Amygdala (tissue), 56 donors: ENCODE measurements at places on chromosomes 3 and 15.
A peak's percentile ranks its signal among the peaks of the same experiment; 100 is the strongest.

DNA sequence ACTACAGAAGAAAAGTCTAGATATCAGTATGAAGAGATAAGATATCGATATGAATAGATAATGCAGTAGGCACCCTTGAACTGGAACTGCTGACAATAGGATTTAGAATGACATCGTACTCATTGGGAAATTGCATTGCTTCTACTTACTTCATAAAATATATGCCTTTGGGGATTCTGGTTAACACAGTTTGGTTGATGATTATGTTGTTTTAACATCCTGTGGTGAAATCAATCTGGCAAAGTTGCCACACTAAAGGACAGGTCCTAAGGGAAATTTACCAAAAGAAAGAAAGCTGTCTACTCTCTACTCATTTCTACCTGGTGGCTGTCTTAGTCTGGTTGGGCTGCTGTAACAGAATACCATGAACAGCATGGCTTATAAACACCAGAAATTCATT is 417.4 kb upstream of the DPH6 start:
- no peak for DNase-seq

DNA sequence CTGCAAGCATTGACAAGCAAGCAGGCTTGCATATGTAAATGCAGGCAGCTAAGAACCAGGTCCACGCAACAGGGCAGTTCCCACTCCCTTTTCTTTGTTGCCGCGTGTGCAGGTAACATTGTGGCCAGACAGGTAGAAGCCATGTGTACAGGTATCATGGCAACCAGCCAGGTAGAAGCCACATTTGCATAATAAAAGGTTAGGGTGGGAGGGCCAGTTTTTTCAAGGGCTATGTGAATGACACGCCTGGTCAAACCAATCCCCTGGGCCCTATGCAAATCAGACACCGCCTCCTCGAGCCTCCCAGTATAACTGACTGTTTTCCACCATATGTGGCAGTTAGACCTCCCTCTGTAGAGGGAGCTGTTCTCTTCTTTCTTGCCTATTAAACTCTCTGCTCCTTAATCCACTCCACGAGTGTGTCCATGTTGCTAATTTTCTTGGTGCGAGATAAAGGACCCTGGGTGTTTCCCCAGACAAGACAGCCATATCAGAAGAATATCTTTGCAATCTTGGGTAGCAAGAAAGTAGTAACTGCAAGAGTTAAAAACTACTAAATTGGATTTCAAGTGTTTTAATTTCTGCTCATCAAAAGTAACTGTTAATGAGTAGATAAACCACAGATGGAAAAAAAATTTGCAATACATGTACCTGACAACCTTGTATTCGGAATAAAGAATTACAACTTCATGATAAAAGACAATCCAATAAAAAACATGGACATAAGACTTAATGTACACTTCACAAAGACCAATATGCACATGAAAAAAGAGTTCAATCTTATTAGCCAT is 21.8 kb downstream of the PCOLCE2 start:
- DNase-seq = no peak

- DNase-seq = no peak
These were observed 128.4 kb downstream of the NECTIN3 start for GRCh38 chr3:111200027-111200426.

DNA sequence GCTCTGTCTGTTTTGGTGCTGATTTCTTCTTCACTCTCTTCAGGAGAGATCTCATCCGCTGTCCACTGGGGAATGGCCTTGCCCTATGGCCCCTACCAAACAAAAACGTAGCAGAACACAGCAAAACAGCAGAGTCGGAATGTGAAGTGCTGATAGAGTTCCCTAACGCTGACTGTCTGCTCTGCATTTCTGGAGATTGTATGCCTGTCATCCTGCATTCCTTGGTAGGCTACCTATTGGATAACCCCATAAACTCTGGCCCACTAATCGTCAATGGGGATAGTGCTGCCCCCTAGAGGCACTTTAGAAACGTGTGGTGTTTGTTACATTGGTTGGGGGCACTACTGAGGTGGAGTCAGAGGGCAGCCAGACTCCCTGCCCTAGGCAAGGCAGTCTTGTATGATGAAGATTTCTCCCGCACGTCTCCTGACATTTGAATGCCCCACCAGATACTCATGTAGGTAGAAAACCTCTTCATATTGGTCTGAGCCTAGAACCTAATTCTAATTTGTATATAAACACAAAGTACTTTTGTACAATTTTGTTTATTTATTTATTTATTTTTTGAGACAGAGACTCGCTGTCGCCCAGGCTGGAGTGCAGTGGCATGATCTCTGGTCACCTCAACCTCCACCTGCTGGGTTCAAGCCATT is 15.6 kb upstream of the MAGEF1 start:
- DNase-seq = no peak

DNA sequence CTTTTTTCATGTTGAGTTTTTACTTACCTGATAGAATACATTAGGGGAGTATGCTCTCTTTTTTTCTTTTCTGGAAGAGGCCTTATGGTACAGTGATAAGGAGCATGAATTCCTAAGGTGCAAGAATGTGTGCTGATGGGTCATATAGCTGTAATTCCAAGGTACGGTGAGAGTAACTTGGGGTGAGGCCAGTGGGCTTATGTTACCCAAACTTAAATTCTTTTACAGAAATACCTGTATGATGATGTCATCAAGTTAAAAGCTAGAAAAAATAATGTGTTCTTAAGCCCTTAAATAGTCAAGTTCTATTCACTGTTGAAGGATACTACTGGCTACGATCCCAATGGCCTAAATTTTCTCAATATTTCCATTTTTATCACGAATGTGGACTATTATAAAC is 111.2 kb downstream of the GMPS start:
- DNase-seq = no peak

DNA sequence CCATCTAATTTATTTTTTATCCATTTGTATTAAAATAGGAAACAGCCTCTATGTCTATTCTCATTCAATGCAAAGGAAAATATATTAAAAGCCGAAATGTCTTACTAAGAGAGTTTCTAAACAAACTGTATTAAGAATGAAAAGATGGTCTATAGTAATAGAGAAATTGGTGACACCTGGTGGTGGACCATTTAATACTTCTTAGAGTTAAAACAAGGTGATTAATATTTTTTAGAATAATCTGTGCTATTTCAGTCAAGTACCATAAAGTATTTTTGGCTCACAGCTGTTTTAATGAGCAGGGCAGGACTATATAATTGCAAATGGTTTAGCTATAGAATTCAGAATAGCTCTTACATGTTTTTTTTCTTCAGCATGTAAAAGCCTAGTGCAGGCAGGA is 55.7 kb downstream of the SYNPR start:
- no peak for DNase-seq

DNA sequence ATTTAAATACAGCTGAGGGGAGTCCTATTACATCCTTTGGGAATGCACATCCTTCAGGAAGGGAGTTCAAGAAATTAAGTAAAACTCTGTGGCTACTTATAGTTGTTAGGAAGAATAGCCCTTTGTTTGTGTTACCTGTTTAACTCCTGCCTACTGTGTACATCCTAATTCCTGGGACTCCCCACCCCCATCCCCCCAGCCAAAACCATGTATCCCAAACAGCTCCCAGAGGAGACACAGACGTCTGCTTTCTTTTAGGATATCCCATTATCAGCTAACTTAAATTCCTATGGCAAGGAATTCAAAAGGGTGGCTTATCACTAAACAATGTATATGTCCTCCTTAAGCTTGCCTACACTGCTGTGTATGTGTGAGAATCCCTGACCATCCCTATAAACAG is 581.7 kb downstream of the DIPK2A start:
- no peak for DNase-seq

DNA sequence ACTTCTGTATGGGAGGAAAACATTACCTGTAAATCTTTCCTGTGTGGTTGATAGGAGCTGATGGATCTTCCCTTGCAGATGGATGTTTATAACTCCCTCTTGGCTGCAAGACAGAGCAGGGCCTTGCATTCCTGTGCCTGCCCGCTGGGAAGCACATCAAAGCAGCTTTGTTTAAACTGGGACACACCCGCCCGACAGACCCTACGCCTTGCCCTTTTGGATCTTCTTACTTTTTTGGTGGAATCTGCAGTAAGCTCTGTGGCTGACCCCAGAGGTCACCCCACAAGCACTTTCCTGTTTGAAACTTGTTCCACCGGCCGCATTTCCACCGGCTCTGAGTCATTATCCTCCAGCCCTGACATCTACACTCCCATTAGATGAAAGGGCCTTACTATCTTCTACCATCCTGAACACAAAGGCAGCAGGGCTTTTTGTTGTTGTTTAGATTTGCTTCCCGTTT is 244.1 kb upstream of the STT3B start:
- DNase-seq = peak; percentile 2

- no peak for DNase-seq
These were observed 13.7 kb downstream of the FAM107A start for GRCh38 chr3:58563386-58564035.

DNA sequence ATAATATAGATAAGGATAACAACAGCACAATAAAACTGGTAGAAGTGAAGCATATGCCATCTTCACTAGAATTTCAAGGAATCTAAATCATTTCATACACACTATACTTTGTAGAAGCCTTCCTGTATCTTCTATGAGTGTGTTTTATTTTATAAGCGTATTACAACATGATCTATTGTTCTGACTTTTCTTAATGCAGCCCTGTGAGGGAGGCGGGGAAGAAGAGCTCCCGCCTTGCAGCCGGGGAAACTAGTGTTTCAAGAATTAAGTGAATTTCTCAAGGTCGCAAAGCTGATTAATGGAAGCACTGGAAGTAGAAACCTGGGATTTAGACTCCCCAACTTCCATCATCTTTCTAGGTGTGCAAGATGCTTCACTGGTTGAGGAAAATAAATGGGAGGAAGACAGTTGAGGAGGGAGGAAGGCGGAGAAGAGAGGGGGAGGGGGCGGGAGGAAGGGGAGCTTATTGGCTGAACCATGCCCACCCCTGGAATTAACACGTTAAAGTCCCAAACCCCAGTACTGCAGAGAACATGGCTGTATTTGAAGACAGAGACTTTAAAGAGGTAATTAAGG is 32.9 kb downstream of the VGLL4 start:
- no peak for DNase-seq

DNA sequence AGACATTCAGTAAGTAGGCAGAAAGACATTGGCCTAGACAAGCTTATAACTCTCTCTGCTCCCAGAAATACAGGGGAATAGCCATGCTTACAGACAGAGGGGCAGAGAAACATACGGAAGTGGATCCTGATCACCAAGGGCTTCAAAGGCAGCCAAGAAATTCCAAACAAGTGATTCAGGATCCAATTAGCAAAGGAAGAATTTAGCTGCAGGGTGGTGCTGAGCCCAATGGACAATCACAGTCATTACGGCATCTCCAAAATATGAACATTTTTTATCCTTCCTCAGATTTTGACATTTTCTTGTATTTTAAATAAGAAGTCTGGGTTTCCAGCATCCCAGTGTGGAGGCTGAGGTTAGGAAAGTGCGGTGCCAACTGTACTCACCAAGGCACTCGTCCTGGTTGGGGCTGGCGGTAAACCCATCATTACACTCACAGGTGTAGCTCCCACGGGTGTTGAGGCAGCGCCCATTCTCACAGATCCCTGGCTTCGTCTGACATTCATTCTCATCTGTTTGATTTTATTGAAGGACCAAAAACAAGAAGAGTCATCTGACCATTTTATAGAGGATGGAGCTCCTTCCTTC is 96.8 kb downstream of the DUT start:
- no peak for DNase-seq

DNA sequence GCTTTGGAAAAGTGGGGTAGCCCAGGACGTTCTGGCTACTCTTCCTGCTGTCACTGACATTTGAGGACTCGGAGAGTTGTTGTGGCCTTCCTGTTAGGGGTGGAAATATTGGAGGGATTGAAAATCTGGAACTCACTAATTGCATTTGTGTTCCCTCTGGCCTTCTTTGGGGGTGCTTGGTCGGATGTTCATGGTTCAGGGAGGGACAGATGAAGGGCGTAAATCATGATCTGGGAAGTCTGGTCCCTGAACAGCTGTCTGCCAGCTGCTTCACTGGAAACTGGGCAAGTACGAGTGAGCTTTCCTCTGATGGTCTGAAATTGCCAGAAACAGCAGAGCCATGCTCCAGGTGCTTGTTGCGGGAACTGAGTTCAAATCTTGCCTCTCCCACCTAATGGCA is 327.8 kb upstream of the C2CD4B start:
- DNase-seq = no peak

GRCh38 chr3:73653877-73654276 is 29.1 kb upstream of the PDZRN3 start:
- no peak for DNase-seq

DNA sequence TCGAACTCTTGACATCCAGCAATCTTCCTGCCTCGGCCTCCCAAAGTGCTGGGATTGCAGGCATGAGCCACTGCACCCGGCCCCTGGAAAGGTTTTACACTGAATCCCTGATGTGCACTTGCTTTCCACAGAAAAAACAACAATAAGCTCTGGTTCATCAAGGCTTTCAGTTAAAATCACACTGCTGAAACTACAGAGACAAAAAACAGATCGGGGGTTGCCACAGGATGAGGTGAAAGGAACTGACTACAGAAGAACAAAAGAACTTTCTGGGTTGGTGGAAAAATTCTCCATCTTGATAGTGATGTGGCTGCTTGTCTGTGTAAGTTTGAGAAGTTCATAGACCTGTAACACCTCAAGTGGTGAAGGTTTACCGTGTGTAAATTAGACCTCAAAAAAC is 2.9 kb downstream of the RAB43 start:
- DNase-seq = no peak

DNA sequence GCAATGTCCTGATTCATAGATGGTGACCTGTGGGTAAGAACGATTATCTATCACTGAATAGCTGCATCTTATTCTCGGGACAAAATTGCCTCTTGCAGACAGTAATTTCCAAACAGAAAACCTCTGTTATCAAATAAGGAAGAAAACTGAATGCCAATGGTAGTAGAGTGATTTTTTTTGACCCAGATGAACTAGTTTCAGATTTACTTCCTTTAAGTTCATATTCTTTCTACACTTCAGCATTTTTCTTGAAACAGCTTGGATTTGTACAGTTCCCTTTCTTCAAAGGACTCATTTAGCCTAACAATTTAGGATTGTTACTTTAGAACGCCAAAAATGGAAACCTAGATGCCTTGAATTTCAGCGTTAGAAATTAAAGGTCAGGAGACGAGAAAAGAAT is 14.6 kb downstream of the ETV5 start:
- DNase-seq = no peak

GRCh38 chr3:96678325-96678724 is 136.1 kb upstream of the EPHA6 start:
- DNase-seq = no peak

GRCh38 chr15:69346112-69346511 is 47.4 kb downstream of the PAQR5 start:
- no peak for DNase-seq

- DNase-seq = no peak
These were observed 855 bp upstream of the ABHD5 start for GRCh38 chr3:43689766-43690399.

DNA sequence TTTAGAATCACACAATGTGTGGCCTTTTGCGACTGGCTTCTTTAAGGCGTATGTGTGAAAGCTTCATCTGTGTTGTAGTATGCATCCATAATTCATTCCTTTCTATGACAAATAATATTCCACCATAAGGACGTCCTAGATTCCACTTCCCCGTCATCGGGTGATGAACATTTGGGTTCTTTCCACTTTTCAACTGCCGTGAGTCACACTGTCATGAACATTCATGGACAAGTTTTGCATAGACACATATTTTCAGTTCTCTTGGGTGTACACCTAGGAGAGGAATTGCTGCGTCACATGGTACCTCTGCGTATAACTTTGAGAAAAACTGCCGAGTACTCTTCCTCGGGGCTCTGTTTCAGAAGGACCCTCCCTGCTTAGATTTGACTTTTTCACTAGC is 97.3 kb downstream of the TOP2B start:
- no peak for DNase-seq

- no peak for DNase-seq
These were observed 158.0 kb upstream of the TMC3 start for GRCh38 chr15:81532001-81532400.

- DNase-seq = no peak
These were observed 10.6 kb upstream of the CD96 start for GRCh38 chr3:111531446-111531845.
